Tracheal epithelial cell (primary cell): ENCODE measurements at places on chromosomes 4 and X. TPM values are rescaled to one million over a fixed set of nuclear protein-coding genes. Genes with fewer than 3 reads are reported as not detected.

MAP3K15 gene
- 0.24 TPM in 1 of 2 replicates, not detected in the other for total RNA-seq

ZNF630 gene
- total RNA-seq: 1.2 and 3.0 TPM in 2 replicates

FANCB gene
- 2.4 and 3.0 TPM in 2 replicates for total RNA-seq

BEND2 gene
- not detected in 2 replicates for total RNA-seq

CPLX1 gene
- not detected in 2 replicates for total RNA-seq

HAND2 gene
- not detected in 2 replicates for total RNA-seq
